Ascending aorta (tissue), 2 donors: ENCODE measurements at places on chromosomes 3 and 15.

DNA sequence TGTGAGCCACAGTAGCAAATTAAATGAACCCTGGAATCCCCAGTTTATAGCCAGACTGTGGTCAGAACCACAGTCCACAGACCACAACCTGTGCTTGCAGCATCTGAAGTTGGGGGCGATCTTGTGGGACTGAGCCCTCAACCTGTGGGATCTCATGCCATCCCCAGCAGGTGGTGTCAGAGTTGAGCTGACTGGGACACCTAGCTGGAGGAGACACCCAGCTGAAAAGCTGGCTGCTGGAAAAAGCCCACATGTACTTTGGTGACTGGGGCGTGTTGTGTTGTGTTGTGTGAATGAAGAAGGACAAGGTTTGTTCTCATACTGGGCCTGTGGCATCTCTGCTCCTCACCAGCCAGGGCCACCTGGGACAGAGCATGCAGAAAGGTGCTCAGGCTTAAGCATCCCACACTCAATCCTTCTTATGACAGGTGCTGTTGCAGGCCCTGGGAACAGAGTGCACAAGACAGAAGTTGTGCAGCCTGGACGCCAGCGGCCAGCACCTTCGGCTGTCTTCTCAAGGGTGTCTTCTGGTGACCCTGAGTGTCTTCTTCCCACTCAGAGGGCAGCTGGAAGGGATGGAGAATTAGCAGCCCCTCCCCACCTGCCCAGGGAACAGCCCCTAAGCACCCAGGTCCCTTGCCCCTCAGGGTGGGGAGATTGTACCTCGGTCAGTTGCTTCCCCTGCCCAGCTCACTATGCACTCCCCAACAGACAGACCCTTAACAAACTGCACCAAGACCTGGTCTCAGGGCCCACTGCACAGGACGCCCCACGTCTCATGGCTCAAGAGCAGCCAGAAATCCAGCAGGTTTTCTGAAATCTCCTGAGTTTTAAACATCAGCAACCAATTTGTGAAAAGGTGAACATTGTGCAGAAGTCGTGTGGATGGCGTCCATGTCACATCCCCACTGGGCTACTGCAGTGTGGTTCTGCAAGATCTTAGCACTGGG is 2.2 kb upstream of the UROC1 start:
- DNase-seq: no peak

GRCh38 chr3:117117188-117117936 is 407.8 kb downstream of the TUSC7 start:
- DNase-seq: no peak

DNA sequence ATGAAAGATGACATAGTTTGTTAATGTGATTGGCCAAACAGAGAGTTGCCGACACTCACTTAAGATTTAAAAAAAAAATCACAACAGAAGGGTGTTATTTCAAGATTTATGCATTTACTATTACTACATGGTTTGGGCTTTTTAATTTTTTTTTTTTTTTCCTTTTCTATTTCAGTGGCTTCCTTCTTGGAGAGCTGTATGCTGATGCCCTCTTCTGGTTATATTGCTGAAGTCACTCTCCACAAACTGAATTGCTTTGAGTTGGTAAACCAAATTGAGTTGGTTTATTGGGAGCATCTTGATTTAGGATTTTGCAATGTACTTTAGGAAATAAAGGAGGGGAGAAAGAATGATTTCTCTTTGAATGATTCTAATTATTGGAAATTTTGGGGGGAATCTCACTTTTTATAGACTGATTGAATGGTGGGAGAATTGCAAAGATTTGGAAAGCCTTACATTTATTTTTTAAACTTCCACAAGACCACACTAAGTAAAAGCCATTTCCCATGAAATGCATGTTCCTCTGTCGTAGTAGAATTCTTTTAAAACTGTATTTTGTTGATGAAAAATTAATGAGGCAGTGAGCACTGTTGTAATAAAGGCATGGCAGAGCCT is 186.6 kb upstream of the FEZF2 start:
- DNase-seq: no peak

- no peak for DNase-seq
These were observed 8.3 kb upstream of the ANKDD1A start for GRCh38 chr15:64903326-64903950.
